ENCODE measurements at places on chromosomes 2 and 18.

DNA sequence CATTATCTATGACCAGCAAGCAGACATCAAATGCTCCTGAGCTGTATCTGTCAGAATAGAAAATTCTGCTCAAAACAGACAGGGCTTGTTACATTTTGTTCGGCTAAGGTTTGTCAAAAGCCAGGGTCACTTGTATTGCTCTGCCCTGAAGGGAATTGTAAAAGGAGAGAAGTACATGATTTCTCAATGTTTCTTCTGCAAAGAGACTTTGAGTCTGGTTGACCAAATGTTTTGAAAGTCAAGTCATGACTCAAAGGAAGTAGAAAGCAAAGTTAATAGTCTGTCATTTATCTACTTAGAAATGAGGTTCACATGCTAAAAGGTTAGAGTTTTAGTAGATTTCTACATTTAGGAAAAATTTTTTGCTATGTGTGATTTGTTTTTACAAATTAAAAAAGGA lies 1624.1 kb upstream of the ZEB2 start:
- peak; percentile 26 for DNase-seq

GRCh38 chr2:159188449-159188848 lies 98.1 kb downstream of the WDSUB1 start:
- DNase-seq = no peak

- peak; percentile 73 for DNase-seq
Observed at GRCh38 chr2:171702781-171703556, 15.7 kb downstream of the DYNC1I2 start.

DNA sequence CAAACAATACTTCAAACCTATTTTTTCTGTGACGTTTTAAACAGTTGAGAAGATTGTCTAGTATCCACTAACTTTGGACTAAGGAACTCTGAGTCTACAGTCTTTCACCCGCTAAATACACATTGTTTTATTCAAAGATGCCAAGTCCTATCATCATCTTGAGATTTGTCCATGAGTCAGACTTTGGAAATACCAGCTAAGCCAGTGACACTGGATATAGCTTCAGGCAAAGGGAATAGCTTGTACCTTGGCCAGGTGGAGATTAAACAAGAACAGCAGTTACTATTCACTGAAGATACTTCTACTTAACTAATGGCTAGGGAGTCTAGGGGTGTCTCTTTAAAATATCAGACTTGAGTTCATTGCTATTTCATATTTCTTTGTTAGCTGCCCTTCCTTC lies 137.5 kb downstream of the COMMD1 start:
- peak; percentile 56 for DNase-seq

DNA sequence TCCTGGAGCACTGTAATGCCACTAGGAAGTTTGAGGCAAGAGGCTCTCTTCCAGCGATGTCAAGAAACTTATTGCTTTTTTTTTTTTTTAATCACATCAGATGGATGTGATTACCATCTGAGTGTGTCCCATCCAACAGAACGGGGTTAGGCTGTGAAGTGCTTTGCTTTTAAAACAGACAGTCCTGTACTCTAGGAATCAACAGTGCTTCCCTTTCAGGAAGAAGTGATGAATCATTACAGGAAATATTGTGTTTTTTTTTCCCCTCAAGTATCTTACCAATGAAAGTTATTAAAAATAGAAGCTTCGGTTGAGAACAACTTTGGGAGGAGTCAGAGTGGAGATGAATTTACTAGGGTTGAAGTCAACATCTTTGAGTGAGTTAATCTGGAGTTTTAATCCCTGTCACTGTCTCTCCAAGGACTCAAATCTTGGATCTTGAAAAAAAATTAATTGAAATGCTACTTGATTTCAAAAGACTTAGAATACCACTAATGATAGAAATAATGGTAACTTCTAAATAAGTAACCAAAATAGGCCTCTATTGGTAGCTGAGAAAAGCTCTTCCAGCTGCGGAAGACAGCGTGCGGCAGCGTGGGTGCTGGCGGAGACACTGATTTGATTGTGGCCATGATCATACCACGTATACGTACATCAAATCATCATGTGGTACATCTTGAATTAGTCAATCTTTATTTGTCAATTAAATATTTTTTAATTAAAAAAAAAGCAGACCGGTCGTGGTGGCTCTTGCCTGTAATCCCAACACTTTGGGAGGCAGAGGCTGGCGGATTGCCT lies 45.5 kb downstream of the GATA6 start:
- peak; percentile 54 for DNase-seq

GRCh38 chr18:65811307-65811706 lies 60.5 kb downstream of the CDH7 start:
- no peak for DNase-seq

- peak; percentile 63 for DNase-seq
Observed at GRCh38 chr2:174764280-174765255, at the start of gene CHRNA1. Gene CHRNA1, minus strand, starts transcription at chr2:174764472. Its CDS starts 78 bp downstream, at chr2:174764394.

GRCh38 chr2:72936660-72937355 lies 19.5 kb downstream of the EMX1 start:
- no peak for DNase-seq

DNA sequence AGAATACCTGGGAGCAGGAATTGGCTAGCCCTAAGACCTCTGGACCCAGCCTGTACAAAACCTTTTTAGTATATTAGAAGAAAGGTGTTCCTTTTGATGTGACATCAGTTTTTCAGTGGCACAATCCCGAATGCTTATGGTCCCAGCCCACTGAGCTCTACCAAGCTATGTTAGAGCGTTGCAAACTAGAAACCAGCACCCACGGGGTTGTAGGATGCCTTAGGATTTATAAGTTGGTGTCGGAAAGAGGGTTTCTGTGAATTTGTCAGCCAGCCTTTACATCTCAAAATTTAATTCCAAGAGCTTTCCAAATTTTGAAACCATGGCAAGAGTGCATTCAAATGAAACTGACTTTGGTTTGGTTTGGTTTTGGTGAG lies 499 bp upstream of the LMAN1 start:
- no peak for DNase-seq

DNA sequence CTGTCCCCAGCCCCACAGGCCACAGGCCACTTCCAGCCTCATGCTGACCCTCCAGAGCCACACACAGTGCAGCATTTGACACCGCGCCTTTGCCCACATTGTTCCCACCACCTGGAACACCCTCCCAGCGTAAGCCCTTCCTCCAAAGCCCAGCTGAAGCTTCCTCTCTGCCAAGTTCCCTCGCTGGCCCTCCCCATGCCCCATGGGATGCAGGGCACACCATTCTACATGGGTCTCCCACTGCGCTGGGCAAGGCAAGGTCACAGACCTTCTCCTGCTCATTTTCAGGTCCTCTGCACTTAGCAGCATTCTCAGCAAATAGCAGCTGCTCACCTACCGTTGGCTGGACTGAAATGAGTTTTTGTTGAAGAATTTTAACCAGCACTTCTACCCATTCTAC lies 455.5 kb downstream of the EIPR1 start:
- no peak for DNase-seq

- peak; percentile 84 for DNase-seq
Observed at GRCh38 chr2:159226059-159226461, 60.4 kb downstream of the WDSUB1 start.

DNA sequence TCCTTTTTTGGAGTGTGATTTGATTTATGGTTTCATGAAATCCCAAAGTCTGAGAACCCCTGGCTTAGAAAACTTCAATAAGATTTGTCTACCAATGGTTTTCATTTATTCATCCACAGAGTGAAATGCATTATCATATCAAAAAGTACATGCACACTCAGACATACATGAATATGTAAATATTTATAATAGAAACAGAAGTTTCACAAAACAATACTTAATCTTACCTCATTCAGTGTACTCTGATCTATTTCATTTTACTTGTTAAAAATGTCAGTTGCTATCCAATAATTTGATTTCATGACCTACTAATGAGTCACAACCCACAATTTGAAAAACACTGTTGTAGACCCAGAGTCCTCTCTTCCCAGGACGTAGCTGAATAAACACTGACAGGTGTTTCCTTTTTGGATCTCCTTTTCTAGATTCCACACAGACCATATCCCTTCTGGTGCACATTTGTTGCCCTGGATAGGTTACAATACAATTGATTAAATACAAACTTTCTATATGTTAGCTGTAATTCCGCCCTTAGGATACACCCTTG lies 10.4 kb upstream of the CAVIN2 start:
- peak; percentile 74 for DNase-seq

GRCh38 chr2:48993576-48993975 lies 160.7 kb downstream of the FSHR start:
- no peak for DNase-seq

DNA sequence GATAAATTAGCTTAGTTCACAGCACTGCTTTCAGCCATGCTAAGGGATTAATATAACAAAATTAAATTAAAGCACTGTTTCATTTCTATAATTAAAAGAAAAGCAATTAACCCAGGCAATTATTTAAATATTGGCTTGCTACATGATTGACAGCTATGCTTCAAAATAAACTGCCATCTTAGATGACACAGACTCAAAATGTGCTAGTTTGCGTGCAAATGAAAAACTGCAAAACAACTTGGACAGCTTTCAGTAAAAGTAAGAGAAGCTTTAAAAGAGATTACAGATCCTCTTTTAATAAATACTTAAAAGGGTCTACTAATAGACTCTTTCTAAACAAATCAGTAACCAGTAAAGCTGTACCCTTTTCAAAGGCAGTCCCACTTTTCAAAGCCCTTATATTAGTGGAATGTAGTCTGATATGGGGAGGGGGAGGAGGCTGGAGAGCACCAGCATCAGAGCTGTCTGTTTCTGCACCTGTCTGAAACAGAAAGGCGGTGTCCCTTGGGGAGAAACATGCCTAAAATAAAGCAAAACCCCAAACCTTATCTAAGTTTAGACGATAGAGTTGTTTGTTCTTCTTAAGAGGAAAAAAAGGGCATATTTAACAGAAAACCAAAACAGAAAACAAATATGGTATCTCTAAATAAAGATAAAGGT lies 20.8 kb downstream of the EIF2AK3 start:
- DNase-seq = no peak

- no peak for DNase-seq
Observed at GRCh38 chr2:24899361-24899910, 20.6 kb downstream of the ADCY3 start.
